ENCODE measurements at places on chromosomes 11 and 22.

DNA sequence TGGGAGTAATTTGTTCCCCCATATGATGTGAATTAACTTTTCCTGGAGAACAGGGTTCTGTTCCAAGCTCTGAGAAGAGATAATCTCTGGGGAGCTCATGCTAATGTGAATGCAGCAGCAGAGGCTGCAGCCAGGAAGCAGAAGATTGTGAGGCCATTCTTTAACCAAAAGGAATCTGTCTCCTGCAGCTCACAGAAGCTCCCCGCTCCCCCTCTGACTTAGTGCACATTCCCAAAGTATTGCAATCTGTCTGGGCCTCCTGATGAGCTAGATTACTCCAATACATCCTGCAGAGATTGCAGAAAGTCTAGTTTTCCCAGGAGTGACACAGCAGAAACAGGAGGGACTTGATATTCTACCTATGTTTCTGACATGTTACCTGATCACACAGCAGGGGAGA is 420.6 kb upstream of the FAT3 start:
- no peak for DNase-seq

DNA sequence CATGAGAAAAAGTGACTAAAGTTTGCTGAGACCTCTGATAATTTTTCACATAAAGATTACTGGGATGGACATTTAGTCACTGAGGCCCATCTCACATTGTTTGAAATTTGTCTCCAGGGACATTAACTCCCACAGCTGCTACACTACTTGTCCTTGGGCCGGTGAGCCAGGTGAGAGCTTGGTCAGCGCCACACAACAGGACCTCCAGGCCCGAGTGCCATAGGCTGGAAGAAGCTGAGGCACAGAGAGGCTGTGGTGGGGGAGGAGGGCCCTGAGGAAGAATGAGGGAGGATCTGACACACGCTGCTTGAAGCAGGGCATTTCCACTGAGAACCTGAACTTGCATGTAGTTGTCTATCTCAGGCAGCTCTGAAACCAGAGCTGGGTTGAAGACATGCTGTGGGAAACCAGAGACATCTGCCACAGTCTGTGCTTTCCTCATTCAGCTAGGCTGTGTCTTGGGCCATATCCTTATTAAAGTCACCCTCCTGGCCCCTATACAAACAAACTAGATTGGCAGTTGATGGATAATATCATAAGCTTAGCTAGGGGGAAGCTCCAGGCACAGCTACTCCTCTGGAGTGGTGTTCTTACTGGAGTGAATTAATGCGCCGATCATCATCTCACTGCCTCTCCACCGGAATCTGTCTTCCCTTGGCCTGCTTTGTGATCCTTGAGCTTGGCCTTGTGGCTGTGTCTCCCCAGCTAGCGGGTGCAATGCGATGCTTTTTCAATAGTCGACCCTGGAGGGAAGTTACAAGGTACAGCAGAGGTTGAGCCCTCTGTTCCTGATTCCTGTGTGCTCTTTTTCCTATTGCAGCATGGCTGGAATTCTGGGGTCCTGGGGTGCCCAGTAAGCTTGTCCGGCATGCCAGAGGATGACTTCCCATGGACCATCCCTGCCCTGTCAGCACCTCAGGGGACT is 225.3 kb upstream of the B3GAT1 start:
- DNase-seq: no peak

- peak; percentile 14 for DNase-seq
Observed at GRCh38 chr11:125348674-125349309, 147.3 kb downstream of the FEZ1 start.

DNA sequence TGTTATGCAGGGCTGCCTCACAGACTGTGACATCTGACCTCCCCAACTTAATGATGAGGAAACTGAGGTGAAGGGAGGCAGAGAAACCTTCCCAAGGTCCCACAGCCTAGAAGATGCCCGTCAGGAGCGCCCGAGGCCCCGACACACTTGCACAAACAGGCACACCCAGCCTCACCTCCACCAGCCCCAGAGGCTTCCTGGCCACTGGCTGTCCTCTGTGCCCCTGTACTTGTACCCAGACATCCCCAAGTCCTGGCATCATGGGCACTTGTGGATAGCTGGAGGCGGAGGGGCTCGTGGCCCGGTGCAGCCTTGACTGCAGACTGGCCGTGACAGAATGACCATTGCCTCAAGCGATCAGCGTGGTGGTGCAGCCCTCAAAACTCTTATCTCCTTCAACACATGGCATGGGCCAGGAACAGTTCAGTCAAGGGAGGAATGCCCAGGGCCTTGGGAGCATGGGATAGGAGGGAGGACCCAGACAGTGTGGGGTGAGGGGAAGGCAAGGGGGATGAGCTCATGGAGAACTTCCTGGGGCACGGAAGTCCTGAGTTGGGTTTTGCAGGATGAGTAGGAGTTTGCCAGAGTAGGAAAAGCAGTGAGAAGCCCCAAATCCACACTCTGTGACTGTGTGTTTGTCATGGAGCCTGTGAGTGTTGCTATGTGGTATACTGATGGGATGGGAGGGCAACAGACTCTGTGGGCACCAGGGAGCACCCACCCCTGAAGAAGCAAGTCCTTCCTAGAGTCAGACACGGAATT is 25.8 kb upstream of the PPARA start:
- no peak for DNase-seq

- no peak for DNase-seq
Observed at GRCh38 chr11:108246885-108247284, 24.0 kb downstream of the ATM start.

DNA sequence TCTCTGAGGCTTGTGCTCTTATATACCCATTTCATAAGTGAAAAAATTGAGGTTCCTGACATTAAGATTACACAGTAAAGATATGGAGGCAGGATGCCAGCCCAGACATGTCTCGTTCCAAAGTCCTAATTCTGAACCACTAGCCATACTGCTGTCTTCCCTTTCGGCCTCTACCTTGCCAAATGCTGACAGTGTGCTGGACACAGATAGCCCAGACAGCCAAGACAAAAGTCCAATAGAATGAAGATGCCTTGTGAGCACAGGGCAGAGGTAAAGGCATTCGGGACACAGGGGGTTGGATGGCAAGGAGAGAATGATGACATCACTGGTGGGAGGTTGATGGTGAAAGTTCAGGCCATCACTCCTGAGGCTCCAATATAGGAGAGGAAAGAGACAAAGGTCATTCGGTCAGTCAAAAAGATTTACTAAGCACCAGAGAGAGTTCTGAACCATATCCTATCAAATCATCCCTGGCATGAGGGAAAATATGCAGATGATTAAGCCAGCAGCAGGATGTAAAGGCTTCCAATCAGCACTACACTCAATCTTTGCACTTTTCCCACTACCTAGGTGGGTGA is 174.0 kb upstream of the MTMR2 start:
- no peak for DNase-seq

DNA sequence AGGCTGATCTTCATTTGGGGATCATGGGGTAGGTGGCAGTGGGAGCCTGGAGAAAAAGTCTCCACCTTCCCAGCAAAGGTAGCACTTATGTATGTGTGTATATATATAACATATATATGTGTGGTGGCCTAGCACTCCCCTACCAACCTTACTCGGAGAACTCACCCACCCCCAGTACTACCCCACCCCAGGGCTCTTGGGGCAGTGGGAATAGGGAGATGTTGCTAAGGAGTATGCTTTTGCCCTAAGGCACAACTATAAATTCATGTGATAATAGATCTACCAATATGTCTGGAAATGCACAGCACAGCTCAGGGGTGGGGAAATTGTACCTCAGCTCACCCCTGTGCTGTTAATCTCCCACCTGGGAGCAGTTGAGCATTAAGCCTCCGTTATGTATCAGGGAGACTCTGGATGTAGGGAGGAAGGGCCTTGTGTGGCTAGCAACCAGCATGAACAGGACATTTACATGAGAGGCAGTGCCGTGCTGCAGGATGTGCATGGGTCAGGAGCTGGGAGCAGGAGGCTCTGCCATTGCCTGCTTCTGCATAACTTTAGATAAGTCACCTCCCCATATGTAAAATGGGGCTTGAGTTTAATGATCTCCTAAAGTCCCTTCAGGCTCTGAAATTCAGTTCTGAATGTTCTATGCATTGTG is 57.3 kb downstream of the C11orf91 start:
- DNase-seq: no peak

- no peak for DNase-seq
Observed at GRCh38 chr11:83801799-83802198, 515.6 kb upstream of the CCDC90B start.

- DNase-seq: no peak
Observed at GRCh38 chr22:40418366-40419201, 48.2 kb downstream of the SGSM3 start.

DNA sequence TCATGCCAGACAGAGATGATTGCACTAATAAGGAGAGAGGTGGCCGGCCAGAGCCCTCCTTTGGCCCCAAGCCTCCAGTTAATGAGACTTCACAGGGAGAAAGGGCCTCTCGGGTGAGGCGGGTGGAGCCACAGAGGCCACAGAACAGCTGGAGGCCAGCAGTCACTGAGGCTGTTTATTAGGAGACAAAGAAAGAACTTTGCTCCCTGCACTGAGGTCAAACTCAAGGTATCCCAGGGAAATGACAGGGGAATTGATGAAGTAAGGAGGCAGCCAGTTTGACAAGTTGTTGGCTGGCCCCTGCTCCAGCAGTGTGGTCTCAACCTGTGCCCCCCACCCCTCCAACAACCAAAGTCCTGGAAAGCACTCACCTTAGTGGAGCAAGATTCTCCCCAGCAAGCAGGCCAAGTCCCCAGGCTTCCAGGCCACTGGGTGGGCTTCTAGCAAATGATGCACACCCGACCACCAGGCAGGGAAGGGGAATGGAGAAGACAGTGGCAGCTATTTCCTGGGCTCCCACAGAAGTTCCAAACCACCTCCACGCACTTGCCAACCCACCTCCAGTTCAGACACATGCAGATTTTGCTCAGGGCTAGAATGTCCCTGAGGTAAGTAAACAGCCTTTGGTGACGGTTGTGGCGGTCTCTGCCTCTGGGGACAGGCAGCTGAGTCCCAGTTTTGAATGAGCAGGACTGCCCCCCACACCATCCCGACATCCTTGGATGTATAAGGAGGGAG is 53.2 kb downstream of the RPUSD4 start:
- DNase-seq: no peak

- no peak for DNase-seq
Observed at GRCh38 chr11:46658259-46658658, 40.9 kb downstream of the ATG13 start.

GRCh38 chr22:50184004-50184901 is 1.5 kb upstream of the TRABD start:
- DNase-seq: no peak

- DNase-seq: no peak
Observed at GRCh38 chr22:29257751-29258181, 10.0 kb downstream of the RHBDD3 start.
